ENCODE measurements at places on chromosomes 4 and X.
A peak's percentile ranks its signal among the peaks of the same experiment; 100 is the strongest.

GRCh38 chr4:94307231-94307871 is 35.3 kb downstream of the HPGDS start:
- no peak for DNase-seq

DNA sequence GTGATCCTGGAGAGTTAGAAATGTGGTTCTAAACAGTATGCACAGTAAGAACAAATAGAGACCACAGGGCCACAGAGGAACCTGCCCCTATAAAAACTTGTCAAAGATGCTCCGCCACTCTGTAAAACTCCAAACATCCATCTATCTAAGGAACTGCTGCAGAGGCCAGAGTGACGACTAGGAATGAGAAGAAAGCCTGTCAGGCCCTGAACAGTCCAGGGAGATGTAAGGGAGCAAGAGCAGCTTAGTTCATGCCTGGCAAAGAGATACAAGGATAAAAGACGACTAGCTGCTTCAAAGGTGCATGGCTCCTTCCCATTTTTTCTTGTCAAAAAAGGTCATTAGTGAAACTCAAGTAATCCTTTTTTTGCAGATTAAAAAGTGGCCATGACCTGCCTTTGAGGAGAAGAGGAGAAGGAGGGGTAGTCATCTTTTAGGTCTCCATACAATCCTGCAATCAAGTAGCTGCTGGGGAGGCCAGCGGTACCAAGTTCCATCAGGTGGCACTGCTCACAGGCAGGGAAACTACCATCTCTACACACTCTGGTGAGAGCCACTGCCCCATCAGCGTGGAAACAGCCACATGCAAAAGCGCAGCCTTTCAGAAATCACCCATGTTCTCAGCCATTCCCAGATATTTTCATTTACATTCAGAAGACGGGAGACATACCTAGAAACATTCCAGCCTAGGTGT is 162.1 kb downstream of the TSPAN5 start:
- no peak for DNase-seq

- DNase-seq = peak; percentile 52
Observed at GRCh38 chrX:140712413-140713173, 3.0 kb downstream of the LINC00632 start.

- no peak for DNase-seq
Observed at GRCh38 chr4:40991908-40992307, 222.4 kb downstream of the APBB2 start.

- DNase-seq = no peak
Observed at GRCh38 chrX:42491137-42491907, 286.6 kb downstream of the PPP1R2C start.

DNA sequence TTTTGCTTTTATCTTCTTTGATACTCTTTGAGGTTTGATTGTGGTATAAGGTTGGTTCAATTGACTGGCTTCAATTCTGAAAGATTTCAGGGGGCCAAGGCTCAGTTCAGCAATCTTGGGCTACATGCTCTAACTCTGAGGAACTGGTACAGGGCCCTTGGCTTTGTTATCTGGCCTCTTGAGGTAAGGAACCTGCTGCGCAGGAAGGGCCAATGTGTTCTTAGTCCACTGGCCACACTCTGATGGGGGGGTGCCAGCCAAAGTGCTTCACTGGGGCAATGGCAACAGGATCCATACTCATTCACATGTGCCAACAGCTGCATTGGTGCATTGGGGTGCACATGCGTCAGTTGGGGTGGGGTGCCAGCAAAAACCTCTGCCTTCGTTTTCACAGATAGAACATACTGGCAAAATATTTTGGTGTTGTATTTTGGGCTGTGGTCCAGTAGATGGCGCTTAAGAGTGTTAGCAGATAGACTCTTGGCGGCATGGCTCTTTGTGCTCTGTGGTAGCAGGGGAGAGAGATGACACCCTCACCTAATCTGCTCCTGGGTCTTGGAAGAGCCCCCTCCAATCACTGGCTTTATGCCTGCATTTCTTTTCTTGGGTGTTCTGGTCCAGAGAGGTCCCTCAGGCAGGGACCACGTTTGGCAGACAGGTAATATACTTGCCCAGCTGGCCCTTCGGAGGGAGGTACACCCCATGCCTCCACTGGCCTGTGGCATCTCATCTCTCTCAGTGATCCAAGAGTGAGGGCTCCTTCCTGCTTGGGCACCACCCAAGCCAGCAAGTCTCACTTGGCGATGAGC is 42.9 kb downstream of the NDST3 start:
- peak; percentile 13 for DNase-seq

DNA sequence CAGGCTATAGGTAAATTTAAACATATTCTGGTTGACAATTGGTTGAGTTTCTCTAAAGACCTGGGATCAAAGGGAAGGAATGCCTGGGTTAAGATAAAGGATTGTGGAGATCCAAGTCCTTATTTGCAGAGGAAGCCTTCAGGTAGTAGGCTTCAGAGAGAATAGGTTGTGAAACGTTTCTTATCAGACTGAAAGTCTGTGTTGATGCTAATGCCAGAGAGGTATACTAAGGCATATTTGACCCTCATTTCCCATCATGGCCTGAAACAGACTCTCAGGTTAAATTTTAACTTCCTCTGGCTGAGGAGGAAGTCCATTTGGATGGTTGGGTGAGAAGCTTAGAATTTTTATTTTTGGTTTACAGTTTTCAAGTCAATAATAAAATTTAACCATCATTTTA is 48.1 kb downstream of the UGT2A2 start:
- no peak for DNase-seq

DNA sequence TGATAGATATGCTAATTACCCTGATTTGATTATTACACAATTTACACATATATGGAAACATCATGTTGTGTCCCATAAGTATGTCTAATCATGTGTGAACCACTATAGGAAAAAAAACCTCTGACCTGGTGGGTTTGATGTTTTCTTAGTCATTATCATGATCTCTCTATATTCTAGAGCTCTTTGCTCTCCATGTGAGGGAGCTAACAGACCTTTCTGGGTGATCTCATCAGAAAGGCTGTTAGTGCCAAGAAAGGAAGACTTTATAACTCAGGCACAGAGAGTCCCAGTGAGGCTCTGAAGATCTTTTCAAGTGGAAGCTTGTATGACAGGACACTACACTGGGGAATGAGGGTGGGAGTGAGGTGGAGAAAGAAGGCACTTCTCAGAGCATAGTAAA is 527.7 kb upstream of the MAGEB2 start:
- DNase-seq = no peak

DNA sequence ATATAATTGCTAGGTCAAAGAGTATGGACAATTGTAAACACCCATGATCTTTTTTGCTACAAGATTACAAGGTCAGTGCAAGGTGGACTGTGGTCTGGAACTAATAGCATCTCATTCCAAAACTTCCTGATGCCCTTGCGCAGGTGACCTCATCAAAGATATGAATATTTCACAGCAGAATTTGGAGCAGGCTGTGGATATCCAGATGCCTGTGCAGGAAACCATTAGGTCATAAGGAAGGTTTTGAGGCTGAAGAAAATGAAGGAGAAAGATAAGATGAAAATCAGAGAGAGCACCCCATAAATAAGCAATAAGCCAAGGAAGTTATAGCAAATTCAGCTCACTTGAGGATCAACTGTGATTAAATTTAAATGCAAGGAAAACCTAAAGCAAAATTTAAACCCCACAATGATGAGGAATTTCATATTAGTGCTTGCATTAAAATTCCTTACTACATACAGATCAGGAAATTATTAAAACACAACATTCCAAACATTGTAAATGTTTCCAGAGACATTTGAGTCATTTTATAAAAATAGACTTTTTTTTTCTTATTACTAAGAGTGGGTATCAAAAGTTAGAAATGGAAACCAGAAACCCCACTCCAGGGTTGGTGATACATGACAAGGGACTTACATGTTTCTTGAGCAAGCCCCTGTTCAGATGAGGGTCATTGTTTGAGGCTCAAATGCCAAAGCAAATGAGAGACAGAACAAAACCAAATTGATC is 100.7 kb upstream of the FAM9C start:
- DNase-seq = no peak

DNA sequence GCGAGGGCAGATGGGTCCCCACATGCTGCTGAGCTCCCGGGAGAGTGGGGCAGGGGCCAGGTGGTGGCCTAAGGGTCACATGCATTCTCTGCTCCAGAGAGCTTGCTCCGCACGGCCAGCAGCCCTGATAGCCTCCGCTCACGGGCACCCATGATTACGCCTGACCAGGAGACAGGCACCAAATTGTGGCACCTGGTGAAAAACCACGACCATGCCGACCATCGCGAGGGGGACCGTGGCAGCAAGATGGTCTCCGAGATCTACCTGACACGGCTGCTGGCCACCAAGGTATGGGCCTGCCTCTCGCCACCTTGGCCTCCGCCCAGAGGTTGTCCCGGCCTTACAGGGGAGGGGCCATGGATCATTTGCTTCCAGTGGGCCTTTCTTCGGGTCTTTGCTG is 9.2 kb downstream of the LAGE3 start:
- DNase-seq = no peak

- no peak for DNase-seq
Observed at GRCh38 chr4:16031546-16032395, 52.1 kb downstream of the PROM1 start.

DNA sequence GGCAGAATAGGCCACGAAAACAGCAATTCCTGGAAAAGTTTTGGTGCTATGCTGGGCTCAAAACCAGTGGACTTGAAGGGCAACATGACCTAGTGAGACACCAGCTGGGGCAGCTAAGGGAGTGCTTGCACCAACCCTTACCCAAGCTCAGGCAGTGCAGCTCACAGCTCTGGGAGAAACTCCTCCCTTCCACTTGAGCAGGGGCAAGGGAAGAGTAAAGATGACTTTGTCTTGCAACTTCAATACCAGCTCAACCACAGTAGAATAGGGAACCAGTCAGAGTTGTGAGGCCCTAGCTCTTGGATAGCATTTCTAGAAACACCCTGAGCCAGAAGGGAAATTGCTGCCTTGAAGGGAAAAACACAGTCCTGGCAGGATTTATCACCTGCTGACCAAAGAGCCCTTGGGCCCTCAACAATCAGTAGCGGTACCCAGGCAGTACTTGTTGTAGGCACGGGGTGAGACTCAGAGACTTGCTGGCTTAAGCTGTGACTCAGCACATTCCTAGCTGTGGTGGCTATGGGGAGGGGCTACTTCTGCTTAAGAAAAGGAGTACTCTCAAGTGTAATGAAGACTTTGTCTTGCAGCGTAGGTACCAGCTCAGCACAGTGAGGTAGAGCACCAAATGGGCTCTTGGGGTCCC is 19.7 kb upstream of the ABCG2 start:
- peak; percentile 85 for DNase-seq

DNA sequence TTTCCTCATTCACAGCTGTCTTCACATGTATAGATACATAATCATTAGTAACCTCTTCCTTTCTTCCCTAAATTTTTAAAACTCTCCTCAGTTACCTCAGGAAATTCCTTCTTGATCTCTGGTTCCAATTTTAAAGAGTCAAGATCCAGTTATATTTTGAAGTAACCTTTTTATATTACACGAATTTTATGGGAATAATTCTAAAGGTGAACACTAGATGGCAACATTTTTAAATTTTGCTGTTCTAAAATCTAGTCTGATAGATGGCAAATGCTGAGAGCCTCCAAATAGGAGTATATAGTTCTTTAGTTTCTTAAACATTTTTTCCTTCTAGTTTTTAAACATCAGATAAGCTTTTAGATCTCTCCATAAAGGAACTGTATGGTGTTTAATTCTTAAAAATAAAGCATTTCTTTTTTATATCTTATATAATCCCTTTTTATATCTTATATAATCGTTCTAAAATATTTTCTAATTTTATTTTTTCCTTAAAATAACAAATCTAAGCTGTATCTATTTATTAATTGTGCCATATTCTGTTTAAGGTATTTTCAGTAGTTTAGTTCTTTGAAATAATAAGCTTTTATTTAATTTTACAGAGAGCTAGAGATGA is 37.9 kb upstream of the PAPSS1 start:
- DNase-seq = no peak

- DNase-seq = no peak
Observed at GRCh38 chr4:154329939-154330338, 161.7 kb downstream of the DCHS2 start.

GRCh38 chrX:21993265-21993664 is 38.9 kb upstream of the PHEX start:
- no peak for DNase-seq

DNA sequence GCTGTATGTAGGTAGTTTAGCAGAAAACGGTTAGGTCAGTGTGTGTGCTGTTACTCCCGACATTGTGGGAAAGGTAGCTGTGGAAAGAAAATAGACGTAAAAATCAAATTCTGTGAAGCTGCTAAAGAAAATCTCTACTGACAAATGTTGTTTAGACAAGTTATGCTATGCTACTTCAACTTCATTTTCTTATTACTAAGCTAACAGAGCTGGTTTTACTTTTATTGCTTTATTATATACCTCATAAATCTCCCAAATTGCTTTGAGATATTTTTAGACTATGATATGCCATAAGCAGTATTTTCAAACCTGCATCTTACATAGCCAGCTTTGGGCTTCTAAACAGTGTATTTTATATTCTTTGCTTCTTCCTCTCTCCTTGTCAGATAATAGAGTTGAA is 108.2 kb upstream of the PACRGL start:
- DNase-seq = no peak

GRCh38 chr4:56318555-56318954 is 68.7 kb downstream of the AASDH start:
- DNase-seq = no peak

- no peak for DNase-seq
Observed at GRCh38 chrX:104193485-104193884, 27.2 kb downstream of the FAM199X start.

DNA sequence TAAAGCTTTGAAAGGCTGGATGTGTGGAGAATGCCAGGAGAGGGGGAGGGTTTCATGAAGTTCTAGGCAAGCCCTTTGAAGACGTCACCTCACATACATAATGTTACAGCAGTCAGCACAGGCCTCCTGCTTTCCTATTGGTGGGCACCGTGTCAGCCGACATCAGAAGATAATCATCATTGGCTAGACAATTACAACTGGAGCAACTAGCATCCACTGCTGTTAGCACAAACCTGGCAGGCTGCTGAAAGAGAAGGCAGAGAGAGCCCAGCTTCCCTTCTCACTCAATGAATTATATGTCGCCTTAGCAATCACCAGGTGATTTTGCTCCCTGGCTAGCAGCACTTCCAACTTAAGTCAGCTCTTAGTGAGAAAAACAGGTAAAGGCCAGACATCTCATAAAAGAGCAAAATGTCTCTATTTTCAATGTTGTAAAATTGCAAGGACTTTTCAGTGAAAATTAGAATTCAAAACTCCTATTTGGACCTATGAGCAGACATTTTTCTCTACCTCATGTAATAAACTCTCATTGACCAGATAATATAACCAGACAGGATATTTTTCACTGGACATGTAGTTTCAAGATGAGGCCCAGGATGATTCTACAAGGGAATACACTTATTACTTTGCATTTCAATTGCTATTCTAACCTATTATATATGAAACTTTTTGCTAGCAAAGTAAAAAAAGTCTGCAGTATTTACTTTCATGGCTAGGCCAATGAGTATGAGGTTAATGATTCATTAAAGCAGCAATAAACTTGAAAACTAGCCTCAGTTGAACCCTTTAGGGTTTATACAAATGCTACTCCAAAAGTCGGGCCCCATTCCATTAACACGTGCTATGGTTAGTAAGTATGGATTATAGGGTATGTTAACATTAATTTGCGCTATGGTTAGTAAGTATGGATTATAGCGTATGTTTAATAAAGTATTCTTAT is 4.3 kb downstream of the ELOVL6 start:
- no peak for DNase-seq

GRCh38 chrX:13430136-13430827 is 110.4 kb upstream of the ATXN3L start:
- DNase-seq = no peak
